ENCODE measurements at places on chromosomes 11 and 22.

GRCh38 chr22:49349841-49350381, 477.8 kb downstream of the BRD1 start:
- no peak for DNase-seq

GRCh38 chr11:131877246-131877942, 507.0 kb downstream of the NTM start:
- no peak for DNase-seq

GRCh38 chr11:47778878-47779483, 11.8 kb upstream of the FNBP4 start:
- no peak for DNase-seq

GRCh38 chr22:48391820-48392219, 1435.9 kb downstream of the BRD1 start:
- DNase-seq: no peak

- DNase-seq: no peak
Observed at GRCh38 chr11:68840661-68841653, 759 bp downstream of the CPT1A start.

DNA sequence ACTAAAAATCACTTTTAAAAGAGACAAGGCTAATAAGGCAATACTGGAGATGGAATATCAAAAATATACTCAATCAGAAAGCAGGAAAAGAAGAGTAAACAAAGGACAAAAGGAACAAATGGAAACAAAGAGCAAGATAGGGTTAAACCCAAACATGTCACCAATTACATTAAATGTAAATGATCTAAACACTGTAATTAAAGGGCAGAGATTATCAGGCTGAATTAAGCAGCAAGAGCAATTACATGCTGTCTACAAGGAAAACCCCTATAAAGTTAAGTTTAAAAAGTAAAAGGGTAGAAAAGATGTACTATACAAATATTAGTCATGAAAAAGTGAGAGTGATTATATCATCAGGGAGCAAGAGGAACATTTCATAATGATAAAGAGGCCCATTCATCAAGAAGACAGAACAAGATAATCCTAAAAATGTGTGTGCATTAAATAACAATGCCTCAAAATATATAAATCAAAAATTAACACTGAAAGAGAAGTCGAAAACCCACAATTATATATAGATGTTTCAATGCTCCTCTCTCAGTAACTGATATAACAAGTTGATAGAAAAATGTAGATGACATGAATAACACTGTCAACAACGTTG, 56.8 kb downstream of the ALX4 start:
- DNase-seq: no peak

- no peak for DNase-seq
Observed at GRCh38 chr11:34256150-34256549, 101.7 kb downstream of the ABTB2 start.

- DNase-seq: no peak
Observed at GRCh38 chr11:11512090-11512489, 109.7 kb downstream of the GALNT18 start.

- no peak for DNase-seq
Observed at GRCh38 chr11:118004543-118005223, 18.5 kb downstream of the IL10RA start.

DNA sequence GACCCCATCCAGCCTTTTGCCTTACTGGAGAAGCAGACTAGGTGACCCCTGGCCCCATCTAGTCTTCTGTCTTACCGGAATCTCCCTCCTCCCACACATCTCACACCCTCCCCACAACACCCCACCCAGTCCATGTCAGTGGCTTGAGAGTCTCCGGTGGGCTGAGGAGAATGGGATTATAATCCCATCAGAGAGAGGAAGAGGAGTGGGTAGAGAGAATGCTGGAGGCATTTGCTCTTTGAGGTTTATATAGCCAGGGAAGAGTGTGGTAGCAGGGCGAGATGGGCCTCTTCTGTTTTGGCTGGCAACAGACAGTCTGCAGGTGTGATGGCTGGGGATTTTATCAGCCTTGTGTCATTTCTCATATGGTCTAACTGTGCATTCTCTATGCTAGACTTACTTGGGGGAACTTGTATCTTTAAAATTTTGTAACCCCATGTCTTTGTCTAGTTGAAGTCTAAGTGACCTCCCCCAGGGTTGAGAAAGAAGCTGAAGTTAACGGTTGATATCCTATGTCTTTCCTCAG, 50.3 kb downstream of the GRAMD1B start:
- no peak for DNase-seq

DNA sequence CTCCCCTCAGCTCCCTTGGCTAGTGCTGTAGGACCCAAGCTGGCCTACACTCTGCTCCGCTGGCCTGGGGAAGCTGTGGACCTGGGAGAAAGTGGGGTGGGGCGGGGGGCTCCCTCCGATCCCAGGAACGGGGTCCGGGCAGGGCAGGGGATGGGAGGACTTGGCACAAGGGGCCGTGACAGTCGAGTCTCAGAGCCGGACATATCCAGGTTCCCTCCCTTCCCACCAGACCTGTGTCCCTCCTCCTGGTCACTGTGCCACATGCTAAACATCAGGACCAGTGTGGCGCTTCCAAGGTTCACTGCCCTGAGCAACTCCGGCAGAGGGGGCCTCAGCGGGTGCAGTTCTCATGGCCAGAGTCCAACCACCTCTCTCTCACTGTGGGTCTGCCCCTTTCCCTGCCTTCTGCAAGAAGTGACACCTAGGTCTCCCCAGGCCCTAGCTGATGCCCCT, 2.0 kb downstream of the DUSP8 start:
- DNase-seq: no peak

DNA sequence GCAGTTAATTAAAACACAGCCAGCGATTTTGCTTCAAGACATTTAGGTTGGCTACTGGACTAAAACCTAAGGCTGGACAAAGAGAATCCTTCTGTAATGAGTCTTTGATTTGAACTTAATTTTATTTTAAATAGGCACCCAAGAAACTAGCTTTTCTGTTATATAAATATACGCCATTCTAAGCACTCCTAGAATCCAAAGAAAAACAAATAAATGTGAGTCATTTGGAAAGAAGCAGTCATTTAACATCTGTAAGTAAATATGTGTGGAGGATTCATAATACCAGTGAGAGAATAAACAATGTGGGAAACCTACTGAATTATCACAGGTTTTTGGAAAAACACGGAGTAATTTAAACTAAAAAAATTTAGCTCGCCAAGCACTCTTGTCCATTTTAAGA, 1.2 kb upstream of the TECTA start:
- DNase-seq: no peak

DNA sequence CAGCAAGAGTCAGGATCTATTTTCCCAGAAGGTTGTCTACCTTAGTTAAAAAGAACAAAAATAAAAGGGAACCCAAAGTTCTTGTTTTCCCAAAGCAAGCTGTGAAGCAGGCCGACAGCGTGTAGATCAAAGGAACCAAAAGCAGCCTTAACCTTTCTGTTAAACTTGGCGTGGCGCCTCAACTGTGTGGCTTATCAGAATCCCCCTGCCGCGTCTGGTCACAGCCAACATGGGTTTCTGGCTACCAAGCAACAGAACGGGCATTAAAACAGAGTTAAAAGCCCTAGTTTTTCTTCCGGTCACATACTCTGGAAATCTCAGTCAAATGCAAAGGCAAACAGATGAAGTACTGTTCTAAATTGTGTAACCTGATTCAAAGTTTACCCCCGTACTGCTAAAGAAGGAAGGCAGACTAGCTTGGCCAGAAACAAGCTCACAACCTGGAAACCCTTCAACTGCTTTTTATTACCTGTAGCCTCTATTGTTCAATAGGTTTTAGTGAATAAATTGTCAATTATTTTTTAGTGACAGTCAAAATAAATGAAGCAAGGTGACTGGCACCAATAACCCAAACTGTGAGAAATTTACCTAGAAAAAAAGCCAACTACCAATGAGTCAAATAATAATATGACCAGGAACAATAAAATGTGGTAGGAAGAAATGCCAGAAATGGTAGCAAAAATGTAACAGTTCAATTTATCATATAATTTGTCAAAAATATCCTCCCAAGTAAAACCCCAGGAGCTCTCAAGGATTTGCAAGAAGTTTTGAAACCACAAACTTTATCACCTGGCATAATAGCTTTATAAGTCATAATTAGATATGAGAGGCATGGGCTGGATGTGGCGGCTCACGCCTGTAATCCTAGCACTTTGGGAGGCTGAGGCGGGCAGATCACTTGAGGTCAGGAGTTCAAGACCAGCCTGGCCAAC, 21.4 kb downstream of the CHKA start:
- DNase-seq: no peak

GRCh38 chr11:60377401-60378136, 763 bp upstream of the MS4A7 start:
- no peak for DNase-seq

DNA sequence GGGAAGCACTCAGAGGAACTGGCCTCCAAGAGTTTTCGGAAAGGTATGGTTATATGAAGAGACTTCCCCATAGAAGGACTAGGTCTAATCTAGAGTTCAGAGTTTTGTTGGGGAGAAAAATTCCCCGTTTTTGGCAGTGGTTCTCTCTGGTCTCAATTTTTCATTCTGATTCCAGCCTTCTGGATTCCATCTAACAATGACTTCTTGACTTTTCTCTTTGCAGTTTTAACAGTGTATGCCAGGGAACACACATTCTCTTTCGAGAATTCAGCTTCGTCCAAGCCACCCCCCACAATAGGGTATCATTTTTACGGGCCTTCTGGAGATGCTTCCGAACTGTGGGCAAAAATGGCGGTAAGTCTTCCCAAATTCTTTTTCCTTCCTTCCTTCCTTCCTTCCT, 115.6 kb downstream of the CSTPP1 start:
- DNase-seq: no peak

- DNase-seq: no peak
Observed at GRCh38 chr22:38449776-38450175, 5.2 kb downstream of the KCNJ4 start.

DNA sequence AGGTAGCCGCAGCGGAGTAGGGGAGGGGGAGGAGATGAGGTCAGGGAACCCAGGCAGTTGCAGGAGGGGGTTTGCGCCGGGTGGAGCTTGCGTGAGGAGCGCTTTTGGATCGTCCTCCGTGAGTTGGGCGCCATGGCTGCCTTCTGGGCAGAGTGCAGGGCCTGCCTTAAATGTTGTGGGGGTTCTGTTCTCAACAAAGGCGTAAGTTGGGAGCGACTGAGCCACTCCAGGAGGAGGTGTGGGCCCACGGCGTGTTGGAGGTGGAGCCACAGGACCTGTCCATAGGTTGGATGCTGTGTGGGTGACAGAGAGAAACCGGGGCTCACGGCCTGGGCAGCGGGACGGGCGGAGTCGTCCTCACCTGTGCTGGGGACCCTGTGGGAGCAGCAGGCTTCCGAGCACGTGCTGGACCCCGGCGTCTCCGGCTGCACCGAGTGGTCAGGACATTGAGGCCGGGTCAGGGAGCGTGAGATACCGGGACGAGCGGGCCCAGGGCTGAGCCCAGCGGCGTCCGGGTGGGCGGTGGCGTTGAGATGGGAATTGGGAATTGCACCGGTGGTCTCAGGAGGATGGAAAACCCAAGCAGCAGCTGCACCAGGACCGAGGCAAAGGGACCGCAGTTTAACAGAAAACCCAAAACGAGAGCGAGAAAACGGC, 977 bp upstream of the PGGHG start:
- no peak for DNase-seq

- no peak for DNase-seq
Observed at GRCh38 chr11:115181538-115181937, 322.7 kb downstream of the CADM1 start.

- no peak for DNase-seq
Observed at GRCh38 chr11:124753205-124753604, 1.1 kb upstream of the VSIG2 start.

- DNase-seq: no peak
Observed at GRCh38 chr11:12944889-12945288, 64.2 kb upstream of the RASSF10 start.

GRCh38 chr22:30240541-30241417, 5.8 kb downstream of the LIF start:
- DNase-seq: no peak

- no peak for DNase-seq
Observed at GRCh38 chr22:35821654-35822053, 104.0 kb downstream of the APOL5 start.

- no peak for DNase-seq
Observed at GRCh38 chr11:126834149-126834548, 166.4 kb downstream of the KIRREL3 start.

DNA sequence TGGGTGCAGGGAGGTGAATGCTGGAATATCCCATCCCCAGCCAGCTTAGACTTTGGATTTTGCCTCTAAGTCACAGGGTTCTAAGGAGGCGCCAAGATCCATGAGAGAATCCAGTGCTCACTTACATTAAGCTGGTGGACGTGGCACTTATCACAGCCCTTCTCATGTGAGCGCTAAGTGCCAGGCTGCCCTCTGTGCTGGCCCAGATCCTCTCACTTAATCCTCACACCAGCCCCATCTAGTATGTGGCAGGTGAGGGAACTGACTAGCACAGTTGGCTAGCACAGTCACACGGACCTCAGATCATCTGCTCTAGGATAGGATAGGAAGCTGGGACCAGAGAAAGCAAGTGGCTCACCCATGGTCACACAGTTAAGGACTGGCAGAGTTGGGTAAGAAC, 3.6 kb downstream of the HMOX1 start:
- no peak for DNase-seq

- DNase-seq: no peak
Observed at GRCh38 chr11:116641561-116642045, 131.2 kb downstream of the BUD13 start.

DNA sequence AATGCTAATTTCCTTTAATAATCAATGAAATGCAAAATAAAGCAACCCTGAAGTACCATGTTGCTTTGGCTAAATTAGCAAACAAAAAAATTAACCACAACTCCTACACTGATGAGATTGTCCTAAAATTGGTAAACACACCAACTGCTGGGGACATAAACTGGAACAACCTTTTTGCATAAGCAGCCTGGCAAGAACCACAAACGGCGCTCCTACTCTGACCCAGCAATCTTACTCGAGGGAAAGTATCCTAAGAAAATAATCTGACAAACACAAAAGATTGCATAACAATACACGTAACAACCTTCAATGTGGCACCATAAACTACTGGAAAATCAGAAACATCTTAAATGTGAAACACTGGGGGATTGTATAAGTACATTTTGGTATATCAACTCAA, 189.8 kb upstream of the PITPNB start:
- no peak for DNase-seq

DNA sequence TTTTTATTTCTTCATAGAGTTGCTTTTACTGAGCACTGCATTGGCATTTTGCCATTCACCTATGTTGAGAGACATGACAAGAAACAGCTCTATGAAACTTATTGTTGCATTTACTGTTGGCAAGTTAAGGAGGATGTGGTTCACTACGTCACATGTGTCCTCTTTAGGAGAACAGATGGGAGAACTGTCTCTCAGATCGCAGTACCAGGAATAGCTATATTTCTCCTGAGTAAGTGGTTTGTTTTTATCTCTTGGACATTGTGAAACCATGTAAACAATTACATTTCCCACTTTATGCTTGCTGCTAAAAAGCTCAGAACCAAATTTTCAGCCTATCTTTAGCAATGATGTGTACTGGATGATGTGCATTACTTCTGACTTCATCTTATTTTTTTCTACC, 34.8 kb upstream of the PSMA1 start:
- DNase-seq: no peak

GRCh38 chr11:64516226-64516625, 74.8 kb upstream of the SLC22A12 start:
- DNase-seq: no peak

Measured in stimulated activated CD4-positive, alpha-beta T cell treated with anti-CD3 and anti-CD28 coated beads, Interleukin-1b, Interleukin-23, amount 100 ng/mL, for 24 hours (primary cell).